ENCODE measurements at places on chromosomes 2 and 18.

DNA sequence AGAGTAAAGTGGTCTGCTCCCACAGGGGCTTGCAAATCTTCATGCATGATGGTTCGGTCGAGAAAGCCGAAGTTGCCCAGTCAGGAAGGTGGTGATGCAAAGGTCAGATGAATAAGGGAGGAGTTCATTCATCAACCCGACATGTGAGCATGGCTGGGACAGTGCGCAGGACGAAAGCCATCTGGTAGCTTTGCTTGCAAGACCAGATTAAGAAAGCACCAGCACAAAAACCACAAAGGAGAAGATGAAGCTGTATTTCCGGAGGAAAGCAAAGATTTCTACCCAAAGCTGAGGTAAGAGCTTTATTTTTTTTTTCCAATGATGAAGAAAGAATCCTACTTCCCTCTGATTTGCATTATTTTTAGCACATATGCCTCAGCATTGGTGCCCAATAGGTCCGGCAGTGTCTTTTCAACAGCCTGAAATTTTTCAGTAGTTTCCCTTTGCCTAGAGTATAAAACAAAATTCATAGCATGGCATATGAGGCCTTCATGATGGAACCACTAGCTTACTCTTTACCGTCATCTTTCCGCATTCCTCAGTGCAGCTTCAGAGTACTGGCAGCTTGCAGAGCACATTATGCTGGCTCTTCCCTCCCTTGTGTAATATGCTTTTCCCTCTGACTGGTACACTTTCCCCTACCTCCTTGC lies 112.0 kb upstream of the THOC1 start:
- DNase-seq: no peak

- no peak for DNase-seq
Measured at GRCh38 chr2:45809205-45809604, 157.7 kb downstream of the PRKCE start.

DNA sequence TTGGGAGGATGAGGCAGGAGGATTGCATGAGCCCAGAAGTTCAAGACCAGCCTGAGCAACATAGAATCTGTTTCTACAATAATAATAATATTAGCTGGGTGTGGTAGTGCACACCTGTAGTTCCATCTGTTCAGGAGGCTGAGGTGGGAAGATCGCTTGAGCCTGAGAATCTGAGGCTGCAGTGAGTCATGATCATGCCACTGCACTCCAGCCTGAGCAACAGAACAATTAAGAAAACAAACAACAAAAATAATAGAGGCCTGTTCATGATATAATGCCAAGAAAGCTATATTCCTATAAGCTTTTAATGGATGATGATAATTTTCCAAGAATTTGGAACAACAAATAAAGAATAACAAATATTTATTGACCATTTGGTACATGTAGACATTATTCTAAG lies 6.9 kb upstream of the CCBE1 start:
- no peak for DNase-seq

- no peak for DNase-seq
Measured at GRCh38 chr2:21395366-21395765, 271.6 kb downstream of the TDRD15 start.

DNA sequence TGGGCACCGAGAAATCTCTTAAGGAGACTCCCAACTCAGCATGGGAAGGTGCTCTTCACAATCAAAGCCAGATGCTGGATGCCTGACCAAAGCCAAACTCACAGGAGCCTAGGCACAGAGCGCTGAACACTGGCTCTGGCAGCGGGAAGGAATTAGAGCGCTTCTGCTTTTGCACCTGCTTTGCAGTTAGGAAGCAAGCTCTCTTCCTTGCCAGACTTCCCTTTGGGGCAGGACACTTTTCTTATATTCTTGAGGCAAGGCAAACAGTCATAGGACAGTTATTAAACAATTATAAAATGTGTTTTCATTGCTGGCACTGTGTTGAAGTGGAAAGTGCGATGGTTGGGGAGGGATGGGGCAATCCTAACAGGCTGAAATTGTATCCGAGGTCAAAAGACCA lies 79.6 kb upstream of the DNMT3A start:
- DNase-seq: no peak

- DNase-seq: no peak
Measured at GRCh38 chr2:143608063-143608423, 478.8 kb downstream of the ARHGAP15 start.

DNA sequence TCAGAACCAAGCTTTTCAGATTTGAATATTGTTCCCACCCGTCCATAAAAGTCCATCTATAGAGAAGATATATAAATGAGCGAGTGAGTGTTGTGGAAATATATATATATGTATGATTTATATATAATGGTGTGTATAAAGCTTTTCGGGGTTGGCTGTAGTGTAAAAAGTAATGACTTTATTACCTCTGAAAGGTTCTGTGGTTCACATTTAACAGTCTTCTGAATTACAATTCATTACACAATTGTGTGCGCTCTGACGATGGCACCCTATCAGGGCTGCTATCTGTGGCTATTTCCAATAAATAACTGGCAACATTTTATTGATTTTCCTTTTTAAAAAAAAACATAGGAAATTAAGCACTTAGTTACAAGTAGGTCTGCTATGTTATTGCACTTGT lies 2.7 kb upstream of the BCL11A start:
- no peak for DNase-seq

- no peak for DNase-seq
Measured at GRCh38 chr2:136068581-136069227, 49.2 kb downstream of the CXCR4 start.

DNA sequence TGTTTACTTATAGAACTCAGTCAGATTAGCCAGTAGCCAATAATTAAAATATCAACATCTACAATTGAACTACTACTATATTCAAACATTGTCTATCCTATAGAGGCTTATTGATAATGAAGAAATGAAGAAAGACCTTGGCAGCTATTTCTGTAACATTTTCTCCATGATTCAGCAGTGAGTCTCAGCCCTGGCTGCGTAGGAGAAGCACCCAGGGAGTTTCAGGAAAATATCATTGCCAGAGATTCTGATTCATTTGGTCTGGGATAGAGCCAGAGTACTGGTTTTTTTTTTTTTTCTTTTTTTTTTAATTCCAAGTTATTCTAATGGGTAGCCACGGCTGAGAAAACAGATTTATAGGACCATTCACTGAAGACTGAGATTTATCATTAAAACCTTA lies 404.8 kb downstream of the TXNL1 start:
- no peak for DNase-seq

DNA sequence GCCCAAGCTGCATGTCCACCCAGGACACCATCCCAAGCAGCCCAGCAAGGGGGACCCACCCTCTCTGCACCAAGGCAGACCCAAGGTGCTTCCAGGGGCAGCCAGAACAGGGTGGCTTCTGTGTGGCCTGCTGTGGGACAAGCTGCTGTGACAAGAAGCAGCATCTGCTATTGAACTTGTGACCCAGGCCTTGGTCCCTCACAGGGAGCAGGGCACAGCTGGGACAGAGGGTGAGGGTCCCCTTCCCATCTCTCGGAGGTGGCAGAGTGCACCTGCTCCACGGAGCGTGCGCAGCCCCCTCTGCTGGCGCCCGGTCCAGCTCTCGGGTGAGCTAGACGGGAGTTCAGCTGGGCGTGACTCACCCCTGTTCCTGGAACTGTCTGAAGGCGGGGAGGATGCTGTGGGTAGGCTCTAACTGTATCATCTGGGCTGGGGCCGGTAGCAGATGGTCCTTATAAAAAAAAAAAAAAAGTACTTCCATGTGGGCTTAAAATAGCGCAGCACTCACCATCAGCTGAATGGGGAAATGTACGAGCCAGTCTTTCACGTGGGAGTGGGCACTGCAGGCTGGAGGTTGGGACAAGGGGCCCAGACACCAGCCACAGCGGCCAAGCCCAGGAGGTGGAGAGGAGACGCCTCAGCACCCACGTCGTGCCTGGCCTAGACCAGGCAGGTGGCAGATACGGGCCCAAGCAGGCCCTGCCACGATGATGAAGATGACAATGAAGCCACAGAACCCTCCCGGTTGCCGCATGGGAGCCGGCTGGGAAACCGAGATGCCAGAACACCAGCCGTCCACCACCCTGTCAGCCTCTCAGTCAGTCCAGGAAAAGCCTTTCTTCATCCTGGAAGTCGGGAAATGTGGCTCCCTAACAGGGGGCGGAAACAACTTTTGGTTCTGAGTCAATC lies 136.8 kb upstream of the ID2 start:
- DNase-seq: peak; percentile 87

DNA sequence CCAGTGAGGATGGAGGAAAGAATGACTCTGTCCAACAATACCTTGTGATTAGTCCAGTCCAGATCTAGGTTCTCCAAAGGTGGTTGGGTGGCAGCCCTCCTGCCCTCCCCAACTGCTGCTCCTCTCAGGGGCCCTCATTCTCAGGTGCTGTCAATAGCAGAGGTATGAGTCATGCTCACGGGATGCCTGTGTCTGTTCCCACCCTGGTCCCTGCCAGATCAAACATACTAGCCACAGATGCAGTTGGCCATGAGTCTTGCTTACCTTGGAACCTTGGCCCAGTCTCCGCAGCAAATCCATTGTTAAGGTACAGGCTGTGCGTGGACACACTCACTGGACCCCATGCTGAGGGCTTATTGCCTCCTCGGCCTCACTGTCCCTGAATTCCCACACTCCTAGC lies 24.9 kb upstream of the RPIA start:
- DNase-seq: no peak

DNA sequence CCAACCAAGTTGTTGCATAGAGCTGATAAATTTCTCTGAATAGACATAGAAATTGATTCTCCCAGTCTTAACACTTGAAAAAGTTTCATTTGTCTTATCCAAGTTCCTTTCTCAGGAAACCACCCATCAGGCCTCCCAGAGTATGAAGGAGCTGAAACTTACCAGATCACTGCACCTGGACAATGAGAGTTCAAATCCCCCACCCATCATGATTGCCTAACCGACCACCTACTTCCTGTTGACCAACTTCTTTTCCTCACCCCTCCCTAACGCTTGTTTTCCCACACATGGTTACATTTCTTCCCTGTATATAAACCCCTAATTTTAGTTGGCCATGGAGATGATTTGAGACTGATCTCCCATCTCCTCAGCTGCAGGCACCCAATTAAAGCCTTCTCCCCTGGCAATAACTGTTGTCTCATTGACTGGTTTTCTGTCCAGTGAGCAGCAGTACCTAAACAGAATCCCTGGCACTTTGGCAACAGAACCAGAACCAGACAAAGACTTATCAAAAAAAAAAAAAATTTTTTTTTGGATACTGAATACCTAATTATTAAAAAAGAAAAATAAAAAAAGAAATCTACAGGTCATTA lies 103.0 kb downstream of the SPIRE1 start:
- no peak for DNase-seq

- DNase-seq: no peak
Measured at GRCh38 chr2:54605836-54606235, 117.6 kb upstream of the EML6 start.

DNA sequence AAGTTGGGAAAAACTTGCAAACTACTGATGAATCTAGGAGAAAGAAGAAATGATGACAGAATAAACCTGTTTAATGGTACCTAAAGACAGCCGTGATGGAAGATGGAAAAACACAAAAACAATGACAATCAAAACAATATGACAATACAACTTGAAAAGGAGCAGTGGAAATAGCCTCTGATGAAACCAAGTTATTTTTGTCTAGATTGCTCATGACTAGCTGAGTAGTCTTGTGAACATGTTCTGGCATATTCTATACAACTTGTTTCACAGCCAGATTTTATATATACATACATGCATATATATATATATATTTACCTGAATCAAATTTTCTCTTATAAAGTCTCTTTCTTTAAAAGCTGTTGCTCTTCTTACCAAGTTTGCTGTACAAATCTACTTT lies 439.1 kb downstream of the TGIF1 start:
- no peak for DNase-seq

DNA sequence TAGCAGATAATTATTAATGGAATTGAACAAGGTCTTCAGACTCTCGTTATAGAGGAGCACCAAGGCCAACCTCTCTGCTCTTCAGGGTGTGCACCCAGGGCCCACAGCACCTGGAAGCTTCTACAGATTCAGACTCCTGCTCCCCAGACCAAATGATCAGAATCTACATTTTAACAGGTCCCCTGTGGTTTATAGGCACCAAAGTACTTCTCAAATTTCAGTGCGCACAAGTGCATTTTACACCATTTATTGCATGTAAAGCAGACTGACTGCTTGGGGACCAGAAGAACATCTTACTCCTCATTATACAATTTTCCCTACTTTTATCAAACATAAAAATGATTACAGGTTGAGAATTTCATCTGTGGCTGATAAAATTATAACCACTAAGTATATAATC lies 163.9 kb downstream of the COL4A4 start:
- DNase-seq: no peak

DNA sequence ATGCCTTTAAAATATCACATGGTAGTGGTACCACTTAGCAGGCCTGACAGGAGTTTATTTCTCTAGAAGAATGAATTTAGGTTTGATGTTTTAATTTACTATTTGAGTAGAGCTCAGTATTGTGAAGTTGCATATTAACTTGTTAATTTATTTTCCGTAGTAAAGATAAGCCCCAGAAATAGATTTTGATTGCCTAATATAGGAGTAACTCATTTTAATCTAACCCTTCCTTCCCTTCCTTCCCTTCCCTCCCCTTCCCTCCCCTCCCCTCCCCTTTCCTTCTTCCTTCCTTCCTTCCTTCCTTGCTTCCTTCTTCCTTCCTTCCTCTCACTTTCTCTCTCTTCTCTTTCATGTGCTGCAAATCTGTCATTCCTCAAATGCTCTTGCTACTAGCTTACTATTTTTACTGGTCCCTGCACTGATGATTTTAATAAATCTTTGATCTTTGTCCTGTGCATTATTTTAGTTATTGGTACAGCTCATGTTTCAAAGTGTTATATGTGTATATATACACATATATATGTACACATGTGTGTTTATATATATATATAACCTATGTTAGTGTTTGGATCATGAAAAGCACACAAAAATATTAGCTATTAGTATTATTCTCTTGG lies 862.6 kb upstream of the CNTNAP5 start:
- DNase-seq: no peak

DNA sequence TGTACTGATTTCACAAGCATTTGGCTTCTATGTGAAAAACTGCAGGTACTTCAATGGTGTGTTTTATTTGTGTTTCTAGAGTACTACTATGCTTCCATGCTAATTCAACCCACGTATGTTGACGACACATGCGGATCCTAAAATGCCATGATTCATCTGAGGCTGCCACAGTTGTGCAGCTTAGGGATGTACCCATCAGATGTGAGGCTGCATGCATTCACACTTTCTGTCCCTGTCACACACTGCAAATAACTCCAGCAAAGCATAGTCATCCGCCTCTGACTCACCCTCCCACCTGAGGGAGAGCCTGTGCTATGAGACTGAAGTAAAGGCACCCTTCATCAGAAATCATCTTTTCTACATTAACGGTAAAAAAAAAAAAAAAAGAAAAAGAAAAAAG lies 22.1 kb upstream of the SERTAD2 start:
- DNase-seq: no peak

- DNase-seq: no peak
Measured at GRCh38 chr2:183291436-183291835, 167.2 kb downstream of the NUP35 start.

- no peak for DNase-seq
Measured at GRCh38 chr2:59665021-59665420, 888.4 kb downstream of the BCL11A start.

DNA sequence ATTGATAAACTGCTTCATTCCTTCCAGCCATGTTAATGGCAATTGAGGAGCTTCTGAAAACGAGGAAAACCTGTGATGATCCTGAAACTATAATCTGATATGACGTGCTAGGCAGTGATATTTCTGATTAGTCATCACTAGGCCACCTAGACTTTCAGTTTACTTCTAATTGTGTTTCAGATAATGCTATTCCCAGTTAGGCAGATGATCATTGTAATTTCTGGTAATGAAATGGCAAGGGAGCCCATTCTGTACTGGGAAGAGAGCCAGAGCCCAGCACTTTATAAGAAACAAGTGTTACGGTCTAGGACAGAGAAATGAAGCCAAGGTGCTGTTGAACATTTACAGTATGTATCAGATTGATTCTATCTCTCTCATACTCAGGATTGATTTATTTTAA lies 106.2 kb downstream of the CPO start:
- DNase-seq: no peak
